MG63 (cell line): ENCODE measurements at places on chromosomes 13 and 19. TPM values are rescaled to one million over a fixed set of nuclear protein-coding genes. Genes with fewer than 3 reads are reported as not detected.

The ARL11 gene
- not detected in 2 replicates for total RNA-seq

The TYROBP gene
- total RNA-seq, result not detected in 2 replicates

The CYP2A6 gene
- total RNA-seq, result not detected in 2 replicates

The TMEM150B gene
- not detected in 2 replicates for total RNA-seq

The DAZAP1 gene
- 107 and 149 TPM in 2 replicates for total RNA-seq

The ZNF726 gene
- total RNA-seq, result 4.4 and 8.1 TPM in 2 replicates

The SYNGR4 gene
- total RNA-seq, result not detected in 2 replicates

The KIR3DL2 gene
- not detected in 2 replicates for total RNA-seq

The ZNF610 gene
- 0.15 and 2.4 TPM in 2 replicates for total RNA-seq

The FLT3LG gene
- total RNA-seq, result 0.25 and 5.0 TPM in 2 replicates

The CGB8 gene
- total RNA-seq, result not detected in 2 replicates

The ZNF30 gene
- total RNA-seq, result 2.1 and 4.2 TPM in 2 replicates

DNA sequence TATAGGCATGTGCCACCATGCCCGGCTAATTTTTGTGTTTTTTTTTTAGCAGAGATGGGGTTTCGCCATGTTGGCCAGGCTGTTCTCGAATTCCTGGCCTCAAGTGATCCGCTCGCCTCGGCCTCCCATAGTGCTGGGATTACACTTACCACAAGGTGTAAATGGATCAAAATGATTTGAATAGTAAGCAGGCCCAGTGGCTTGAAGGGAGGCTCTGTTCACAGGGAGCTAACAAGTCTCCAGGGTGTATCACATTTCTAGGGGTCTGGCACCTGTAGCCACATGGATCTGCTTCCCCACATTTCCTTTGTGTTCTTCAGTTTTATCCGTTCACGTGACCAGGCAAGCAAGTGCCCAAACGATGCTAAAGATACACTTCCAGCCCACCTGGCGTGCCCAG, 13.5 kb upstream of the CNFN start:
- DNase-seq, result no peak

DNA sequence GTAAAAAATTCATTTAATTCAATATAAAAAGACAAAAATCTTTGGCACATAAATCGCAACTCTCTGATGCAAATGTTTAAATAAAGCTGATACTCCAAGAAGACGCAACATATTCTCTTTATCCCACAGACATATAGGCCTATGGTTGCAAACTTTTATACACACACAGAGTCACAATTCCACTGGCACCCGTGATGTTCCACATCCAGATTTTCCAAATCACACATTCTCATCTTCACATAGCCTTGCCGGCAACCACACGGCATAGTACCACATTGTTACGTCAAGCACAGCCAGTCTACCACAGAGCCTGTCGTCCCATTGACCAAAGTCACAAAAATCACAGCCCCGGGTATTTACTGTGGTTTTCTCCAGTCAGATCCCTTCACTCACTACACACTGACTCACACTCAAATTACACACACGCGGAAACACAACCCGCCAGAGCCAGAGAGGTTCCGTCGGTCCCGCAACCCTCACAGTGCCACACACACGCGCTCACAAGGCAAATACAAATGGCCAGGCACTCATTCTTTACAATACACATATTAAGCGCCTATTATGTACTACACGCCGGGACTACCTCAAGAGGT, 546 bp upstream of the ZNF546 start:
- no peak for DNase-seq

GRCh38 chr19:5030136-5030820, 61.4 kb downstream of the KDM4B start:
- no peak for DNase-seq

GRCh38 chr13:48070942-48071341, 24.0 kb downstream of the MED4 start:
- no peak for DNase-seq

GRCh38 chr19:14550201-14550754, 20.9 kb downstream of the TECR start:
- no peak for DNase-seq

DNA sequence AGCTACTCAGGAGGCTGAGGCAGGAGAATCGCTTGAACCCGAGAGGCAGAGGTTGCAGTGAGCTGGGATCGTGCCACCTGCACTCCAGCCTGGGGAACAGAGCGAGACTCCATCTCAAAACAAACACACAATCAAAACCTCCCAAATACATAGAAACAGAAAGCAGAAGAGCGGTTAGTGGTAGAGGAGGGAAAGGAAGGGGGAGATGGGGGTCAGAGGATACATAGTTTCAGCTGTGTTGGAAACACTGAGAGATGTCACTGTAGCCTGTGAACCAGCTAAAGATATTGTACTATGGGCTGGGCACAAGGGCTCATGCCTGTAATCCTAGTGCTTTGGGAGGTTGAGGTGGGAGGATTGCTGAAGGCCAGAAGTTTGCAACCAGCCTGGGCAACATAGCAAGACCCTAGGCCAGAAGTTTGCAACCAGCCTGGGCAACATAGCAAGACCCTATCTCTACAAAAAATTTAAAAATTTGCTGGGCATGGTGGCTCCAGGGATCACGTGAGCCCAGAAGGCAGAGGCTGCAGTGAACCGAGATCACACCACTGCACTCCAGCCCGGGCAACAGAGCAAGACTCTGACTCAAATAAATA, 49.9 kb downstream of the GNG7 start:
- no peak for DNase-seq

DNA sequence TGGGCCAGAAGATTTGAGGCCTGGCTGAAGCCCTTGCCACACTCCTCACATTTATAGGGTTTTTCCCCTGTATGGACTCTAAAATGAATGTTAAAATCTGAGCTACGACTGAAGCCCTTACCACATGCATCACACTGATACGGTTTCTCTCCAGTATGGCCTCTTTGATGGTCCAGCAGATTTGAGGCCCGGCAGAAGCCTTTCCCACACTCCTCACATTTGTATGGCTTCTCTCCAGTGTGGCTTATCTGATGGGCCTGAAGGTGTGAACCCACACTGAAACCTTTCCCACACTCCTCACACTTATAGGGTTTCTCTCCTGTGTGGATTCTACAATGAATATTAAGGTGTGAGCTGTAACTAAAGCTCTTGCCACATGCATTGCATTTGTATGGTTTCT, 21.0 kb downstream of the ZNF45 start:
- no peak for DNase-seq

DNA sequence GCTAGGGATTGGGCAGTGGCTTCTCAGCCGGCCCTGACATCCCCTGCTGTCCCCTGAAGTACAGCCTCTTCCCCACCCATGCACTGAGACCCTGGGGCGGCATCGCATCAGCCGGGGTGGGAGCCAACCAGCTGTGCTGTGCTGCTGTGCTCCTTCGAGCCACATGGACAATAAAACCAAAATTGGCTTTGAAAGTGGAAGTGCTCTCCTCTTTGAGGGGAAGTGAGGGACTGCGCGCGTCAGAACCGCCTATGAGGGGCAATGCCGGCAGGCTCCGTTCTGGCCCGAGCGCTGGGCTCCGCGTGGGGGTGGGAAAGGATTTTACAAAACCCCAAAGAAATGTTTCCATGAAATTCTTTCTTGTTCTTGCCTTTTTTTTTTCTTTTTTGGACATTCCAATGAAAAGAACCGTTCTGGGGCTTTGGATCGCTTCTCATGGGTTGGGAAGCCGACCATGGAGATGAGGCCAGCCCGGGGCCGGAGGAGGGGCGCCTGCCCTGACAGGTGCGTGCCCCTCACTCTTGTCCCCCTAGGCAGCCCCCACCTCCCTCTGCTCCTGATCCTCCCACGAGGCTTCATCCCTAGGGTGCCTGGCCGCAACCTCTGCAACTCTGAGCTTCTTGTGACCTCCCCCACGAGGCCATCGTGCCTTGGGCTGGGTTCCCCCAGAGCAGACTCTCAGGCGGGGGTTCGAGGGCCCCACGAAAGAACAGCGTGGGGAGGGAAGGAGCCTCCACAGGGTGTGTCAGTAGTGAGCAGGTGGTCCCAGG, 22.6 kb downstream of the KLHL26 start:
- no peak for DNase-seq

DNA sequence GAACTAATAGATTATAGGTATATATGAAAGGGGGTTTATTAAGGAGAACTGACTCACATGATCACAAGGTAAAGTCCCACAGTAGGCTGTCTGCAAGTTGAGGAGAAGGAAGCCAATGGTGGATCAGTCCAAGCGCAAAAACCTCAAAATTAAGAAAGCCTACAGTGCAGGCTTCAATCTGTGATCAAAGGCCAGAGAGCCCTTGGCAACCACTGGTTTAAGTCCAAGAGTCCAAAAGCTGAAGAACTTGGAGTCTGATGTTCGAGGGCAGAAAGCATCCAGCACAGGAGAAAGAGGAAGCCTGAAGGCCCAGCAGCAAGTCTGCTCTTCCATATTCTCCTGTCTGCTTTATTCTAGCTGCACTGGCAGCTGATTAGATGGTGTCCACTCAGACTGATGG, 721.3 kb upstream of the PCDH9 start:
- no peak for DNase-seq

DNA sequence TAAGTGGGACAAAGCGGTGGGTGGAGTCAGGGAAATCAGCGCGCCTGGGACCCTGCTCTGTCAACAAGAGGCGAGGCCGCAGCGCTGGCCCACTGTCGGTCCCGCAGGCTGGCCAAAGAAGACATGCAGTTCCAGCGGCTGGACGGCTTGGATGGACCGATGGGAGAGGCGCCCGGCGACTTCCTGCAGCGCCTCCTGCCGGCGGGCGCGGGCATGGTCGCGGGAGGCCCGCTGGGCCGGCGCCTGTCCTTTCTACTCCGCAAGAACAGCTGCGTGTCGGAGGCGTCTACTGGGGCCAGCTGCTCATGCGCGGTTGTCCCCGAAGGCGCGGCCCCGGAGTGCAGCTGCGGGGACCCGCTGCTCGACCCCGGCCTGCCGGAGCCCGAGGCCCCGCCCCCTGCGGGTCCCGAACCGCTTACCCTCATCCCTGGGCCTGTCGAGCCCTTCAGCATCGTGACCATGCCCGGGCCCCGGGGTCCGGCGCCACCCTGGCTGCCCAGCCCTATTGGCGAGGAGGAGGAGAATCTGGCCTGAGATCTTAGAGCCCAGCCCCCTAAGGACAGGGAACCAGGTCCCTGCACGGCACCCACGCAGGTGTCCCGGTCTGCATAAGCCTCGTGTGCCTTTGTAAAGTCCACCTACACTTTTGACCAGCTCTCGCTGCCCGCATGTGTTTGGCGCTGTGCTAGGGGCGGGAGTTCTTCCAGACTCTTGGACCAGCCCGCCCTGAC, 6.1 kb downstream of the BEST2 start:
- peak; percentile 71 for DNase-seq

DNA sequence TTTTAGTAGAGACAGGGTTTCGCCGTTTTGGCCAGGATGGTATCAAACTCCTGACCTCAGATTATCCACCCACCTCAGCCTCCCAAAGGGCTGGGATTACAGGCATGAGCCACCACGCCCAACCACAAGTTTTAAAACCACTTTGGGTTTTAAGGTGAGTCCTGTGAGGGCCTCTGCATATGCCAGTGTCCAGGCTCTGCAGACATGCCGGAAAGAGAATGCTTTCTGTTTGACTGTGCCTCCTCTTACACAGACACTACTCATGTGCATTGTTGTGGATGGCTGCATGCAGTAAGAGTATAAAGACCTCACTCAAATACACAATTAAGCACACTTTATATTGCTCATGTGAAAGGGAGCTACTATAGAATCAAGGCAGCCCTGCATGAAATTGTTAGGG, 20.8 kb upstream of the SLC25A30 start:
- DNase-seq, result no peak

DNA sequence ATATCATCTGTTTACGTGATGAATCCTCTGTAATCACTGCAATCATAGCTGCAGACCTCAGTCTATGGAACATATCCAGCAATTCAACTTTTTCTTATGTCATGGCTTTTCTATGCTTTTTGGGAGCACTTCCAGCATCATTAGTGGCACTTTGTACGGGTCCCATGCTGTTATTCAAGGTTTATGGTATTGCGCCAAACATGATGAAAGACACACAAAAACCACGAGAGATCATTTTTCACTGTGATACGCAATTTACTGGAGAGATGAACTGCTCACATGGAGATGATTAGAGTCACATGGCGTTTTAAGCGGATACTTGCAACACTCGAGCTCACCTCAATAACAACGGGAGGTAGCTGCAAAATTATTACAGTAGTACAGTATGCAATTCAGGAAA, 2101.7 kb upstream of the PCDH20 start:
- no peak for DNase-seq

DNA sequence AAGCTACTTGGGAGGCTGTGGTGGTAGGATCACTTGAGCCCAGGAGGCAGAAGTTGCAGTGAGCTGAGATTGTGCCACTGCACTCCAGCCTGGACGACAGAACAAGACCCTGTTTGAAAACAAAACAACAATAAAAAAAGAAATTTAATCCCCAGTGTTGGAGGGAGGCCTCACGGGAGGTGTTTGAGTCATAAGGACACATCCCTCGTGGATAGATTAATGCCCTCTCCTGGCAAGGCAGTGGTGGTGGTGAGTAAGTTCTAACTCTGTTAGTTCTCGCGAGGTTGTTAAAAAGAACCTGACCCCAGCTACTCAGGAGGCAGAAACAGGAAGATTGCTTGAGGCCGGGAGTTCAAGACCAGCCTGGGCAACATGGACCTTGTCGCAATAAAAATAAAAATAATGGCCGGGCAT, 27.6 kb upstream of the SIN3B start:
- DNase-seq, result peak; percentile 87

- no peak for DNase-seq
These were observed 45.3 kb upstream of the SERTM1 start for GRCh38 chr13:36628377-36629056.

- peak; percentile 54 for DNase-seq
These were observed 629.7 kb downstream of the LIG4 start for GRCh38 chr13:107585469-107586180.

DNA sequence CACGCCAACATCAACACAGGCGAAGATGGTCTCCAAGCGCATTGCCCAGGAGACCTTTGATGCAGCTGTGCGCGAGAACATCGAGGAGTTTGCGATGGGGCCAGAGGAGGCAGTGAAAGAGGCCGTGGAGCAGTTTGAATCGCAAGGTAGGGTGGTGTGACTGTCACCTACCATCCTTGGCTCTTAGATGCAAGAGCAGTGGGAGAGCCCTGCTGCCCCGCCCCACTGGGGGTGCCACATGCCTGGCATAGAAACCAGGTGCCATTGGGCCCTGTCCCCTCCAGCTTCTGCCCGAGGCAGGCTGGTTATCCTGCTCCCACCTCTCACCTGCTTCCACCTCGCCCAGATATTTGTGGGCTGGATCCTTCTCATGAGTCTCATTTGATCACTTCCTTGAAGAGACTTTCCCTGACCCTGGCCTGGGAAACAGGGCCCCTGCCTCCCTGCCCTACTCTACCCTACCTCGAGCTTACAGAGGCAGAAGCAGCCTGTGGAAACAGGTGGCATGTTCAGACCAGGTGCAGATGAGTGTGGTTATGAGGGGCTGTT, 9.4 kb downstream of the ARMC6 start:
- no peak for DNase-seq

- DNase-seq, result no peak
These were observed 63.1 kb upstream of the FRY start for GRCh38 chr13:31968473-31968872.
